ENCODE measurements at places on chromosomes 3 and 15.

DNA sequence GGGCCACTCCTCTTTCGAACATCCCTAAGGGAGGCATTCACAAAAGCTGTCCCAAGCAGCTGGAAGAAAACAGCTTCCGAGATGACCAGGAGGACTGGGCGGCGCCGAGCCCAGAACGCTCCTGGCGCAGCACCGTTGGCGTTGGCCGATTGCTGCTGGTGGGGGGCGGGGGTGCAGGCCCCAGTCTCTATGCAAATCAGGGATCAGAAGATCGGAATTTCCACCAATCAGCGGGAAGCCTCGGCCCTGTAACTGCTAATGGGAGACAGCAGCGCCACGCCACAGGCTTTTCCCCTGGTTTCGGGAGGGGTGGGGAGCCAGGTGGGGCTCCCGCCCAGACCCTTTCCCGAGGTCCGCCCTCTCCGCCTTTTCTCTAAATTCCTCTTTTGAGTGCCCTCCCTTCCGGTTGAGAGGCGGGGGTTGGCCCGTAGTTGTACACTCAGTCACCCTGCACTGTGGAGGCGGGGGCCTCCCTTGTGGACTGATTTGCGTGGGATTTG is 27.0 kb downstream of the HMCES start:
- DNase-seq, result peak; percentile 31

DNA sequence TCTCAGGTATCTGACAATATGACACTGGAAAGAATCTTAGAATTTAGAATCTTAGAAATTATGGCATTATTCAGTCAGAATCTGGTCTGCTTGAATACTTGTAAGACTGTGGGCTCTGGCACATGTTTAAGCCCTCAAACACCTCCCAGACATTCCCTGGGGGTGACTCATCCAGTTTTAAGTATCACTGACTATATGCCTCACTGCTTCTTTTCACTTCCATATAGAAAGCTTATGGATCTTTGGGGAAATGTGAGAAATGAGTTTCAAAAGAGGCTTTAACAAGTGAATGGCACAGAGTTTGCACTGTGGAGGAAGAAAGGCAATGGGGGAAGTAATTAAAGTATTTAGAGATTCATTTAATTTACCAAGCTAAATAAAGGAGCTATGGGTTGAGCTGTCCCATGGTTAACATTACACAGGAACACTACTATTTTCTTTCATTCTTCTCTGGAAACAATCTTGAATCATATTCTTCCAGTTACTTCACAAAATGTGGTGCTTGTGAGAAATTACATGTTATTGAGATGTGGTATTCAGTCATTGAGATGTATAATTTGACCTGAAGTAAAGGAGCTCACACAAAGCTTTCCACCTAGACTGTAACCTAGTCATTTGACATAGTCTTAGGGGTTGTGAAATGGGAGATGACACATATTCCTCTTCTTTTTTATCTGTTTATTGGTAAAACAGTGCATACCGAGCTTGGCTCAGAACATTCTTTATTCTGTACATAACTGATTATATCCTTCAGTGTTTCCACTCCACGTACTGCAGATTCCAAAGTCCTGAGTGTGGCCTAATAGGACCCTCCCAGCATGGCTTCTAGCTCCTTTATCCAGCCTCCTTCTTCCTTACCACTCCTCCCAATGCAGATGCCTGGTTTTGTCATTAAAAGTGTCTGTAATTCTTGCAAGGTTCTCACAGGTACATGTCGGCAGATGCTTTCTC is 544.6 kb upstream of the NECTIN3 start:
- DNase-seq, result no peak

- no peak for DNase-seq
Measured at GRCh38 chr3:67335813-67336212, 318.6 kb downstream of the SUCLG2 start.

- DNase-seq, result no peak
Measured at GRCh38 chr15:80856809-80857377, 77.7 kb downstream of the CEMIP start.

- DNase-seq, result no peak
Measured at GRCh38 chr3:188580223-188580622, 426.3 kb downstream of the LPP start.

GRCh38 chr3:20054549-20054987 is 14.3 kb downstream of the KAT2B start:
- peak; percentile 53 for DNase-seq

DNA sequence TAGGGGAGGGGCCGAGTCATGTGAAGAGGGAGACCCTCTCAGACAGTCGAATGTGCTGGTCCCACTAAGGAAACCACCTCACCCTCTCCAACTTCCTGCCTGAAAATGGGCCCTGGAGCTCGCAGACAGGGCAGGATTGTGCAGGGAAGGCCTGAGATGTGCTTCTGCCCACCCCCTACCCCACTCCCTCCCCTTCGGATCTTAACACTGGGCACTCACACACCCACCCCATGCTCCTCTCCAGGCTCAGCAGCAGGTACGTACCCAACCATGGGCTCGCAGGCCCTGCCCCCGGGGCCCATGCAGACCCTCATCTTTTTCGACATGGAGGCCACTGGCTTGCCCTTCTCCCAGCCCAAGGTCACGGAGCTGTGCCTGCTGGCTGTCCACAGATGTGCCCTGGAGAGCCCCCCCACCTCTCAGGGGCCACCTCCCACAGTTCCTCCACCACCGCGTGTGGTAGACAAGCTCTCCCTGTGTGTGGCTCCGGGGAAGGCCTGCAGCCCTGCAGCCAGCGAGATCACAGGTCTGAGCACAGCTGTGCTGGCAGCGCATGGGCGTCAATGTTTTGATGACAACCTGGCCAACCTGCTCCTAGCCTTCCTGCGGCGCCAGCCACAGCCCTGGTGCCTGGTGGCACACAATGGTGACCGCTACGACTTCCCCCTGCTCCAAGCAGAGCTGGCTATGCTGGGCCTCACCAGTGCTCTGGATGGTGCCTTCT is 20.0 kb downstream of the ATRIP start:
- DNase-seq, result no peak

GRCh38 chr3:108134555-108134880 is 43.7 kb upstream of the CD47 start:
- DNase-seq, result no peak

Data from stimulated activated CD4-positive, alpha-beta T cell treated with anti-CD3 and anti-CD28 coated beads, Interleukin-12 subunit alpha, Interleukin-12 subunit beta, amount 100 ng/mL, for 24 hours (primary cell).